Activated naive CD8-positive, alpha-beta T cell treated with anti-CD3 and anti-CD28 coated beads, Interleukin-2, amount 50 U/mL, for 16 hours (primary cell): ENCODE measurements at places on chromosomes 7 and 10.

- DNase-seq: no peak
Measured at GRCh38 chr7:42235741-42236161, 1.3 kb downstream of the GLI3 start.

DNA sequence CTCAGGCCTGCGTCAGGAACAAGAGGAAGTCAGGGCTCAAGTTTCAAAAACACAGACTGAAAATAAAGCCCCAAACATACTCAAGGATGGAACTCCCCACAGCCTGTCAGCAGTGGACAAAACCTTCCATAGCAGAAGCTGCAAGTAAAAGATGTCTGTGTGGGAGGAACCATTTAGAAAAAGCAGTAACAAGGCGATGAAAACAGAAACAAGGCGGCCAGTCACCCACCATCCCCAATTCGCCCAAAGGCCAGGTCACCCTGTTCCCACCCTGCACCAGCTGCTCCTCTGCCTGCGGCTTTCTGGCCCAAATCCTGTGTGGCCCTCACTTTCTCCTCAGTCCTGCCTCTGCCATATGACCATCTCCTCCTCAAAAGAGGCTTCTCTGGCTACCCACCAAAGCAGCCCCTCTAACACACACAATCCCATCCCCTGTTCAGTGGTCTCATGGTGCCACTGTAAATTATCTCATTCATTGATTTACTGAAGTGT is 27.8 kb downstream of the KCNMA1 start:
- DNase-seq: no peak

DNA sequence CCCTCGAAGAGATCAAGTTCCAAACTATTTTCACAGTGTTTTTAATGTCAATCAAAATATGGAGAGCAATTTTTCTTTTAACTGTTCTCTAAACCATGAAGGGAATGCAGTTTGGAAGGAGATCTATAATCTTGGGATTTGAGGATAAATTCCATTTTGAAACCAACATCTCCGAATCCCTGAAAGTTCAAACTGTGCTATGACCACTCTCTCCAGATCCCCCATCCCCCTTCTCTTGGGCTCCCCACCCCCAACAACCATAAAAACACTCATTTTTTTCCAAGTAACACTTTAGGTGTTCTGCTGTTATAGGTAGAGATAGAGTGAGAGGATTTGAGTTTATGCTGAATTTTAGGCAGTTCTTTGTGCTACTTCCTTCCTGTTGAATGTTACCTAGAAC is 1.7 kb downstream of the CALD1 start:
- DNase-seq: no peak

GRCh38 chr7:110645616-110646015 is 445.3 kb upstream of the LRRN3 start:
- DNase-seq: no peak

DNA sequence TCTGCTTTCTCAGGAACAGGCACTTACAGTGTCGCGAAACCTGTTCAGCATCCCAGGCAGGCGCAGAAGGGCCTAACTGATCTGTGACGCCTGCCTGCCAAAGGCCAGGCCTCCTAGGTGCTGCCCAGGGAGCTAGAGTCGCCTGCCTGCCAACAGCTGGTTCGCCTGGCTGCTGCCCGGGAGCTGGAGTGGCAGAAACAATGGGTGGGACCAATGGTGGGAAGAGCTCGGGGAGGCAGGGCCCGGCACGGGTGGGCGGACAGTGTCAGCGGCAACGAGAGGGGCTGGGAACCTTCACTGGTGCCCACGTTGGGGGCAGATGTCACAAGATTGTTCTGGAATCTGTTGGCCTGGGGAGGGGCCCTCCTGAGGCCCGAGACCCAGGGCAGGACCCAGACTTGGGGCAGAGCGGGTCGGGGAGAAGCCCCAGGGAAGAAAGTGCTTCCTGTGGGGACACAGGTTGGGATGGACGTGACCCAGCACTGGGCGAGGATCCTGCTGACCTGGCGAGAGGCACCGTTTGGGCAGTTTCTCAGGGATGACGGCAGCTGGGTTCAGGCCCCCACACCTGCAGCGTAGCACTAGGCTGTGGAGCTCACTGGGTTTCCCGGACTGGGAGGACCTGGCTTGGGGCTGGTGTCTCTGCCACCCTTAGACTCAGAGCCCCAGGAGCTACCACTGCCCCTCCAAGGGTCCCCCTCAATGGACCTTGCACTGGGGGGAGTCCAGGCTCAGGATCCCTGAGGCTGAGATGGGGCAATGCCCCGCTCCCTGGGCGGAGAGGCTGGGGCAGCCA is 181.8 kb downstream of the ELFN1 start:
- no peak for DNase-seq

DNA sequence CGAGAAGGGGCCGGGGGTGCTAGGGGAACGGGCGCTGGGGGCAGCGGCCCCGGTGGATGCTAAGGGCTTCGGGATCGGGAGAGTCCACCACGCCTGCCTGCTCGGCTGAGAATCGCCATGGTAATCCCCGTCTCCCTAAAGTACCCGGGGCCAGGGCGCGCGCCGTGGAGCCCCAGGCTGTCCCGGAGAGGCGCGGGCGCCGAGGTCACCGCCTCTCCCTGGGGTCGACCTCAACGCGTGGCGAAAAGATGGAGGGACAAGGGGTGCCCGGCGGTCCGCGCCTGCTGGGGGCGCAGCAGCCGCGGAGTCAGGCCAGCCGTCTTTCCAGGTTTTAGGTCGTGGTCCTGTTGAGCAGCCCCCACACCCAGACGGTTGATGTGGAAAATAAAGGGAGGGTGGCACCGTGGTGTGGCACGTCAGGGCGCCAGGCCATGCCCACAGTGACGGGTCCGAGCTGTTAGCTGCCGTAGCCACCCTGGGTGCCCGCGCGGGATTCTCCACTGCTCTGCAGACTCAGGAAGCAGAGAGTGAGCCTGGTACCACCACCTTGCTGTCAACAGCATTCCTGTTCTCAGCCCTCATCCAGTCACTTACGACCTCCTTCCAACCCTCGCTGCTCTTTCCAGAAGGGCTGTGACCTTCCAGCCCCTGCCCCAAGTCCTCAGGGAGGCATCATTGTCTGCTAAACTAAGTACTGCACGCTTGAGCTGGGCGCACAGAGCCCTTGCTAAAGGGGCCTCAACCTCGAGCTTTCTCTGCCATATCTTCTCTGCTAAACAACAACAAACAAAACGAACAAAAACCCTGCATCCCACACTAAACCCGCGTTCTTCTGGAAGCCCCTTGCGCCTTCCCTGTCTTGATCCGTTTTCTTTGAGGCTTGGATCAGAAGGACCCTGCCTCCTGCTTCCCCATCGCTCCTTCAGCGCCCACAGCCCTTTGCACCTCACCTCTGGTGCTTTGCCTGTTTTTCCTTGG is 666 bp downstream of the SMKR1 start:
- no peak for DNase-seq

- no peak for DNase-seq
Measured at GRCh38 chr7:135179321-135179925, 8.9 kb upstream of the CYREN start.

DNA sequence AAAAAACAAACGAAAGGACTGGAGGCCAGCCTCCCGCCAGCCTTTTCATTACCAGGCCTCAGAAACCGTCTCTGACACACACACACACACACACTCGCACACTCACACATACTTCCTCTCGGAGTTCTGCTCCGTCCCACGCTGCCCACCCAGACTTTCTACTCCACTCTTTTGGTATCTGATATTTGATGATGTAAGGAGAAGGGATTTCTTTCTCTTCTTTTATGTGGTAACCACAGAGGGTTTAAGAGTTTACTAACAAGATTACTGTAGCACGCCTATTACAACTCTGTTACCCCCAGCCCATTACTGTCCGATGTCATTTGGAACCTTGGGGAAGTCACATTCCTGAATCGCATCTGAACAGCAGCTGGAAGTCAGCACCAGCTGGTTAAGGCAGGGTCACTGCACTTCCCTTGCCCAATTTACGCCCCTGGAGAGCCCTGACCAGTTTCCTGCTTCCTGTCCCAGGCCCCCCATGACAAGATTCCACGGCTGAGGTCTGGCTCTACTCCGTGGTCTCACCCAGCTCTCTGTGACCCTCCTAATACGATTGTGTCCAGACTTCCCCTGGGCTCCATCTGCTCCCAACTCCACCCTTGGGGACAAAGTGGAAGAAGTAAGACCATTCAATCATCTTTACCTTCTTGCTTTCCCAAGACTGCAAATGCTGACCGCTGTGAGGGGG is 1.1 kb downstream of the DENND2A start:
- no peak for DNase-seq
